PC-9 (cell line): ENCODE measurements at places on chromosomes 3 and 15. TPM values are rescaled to one million over a fixed set of nuclear protein-coding genes. Genes with fewer than 3 reads are reported as not detected.
A peak's percentile ranks its signal among the peaks of the same experiment; 100 is the strongest.

Gene COL7A1
- 91.2 and 151 TPM in 2 replicates for total RNA-seq

DNA sequence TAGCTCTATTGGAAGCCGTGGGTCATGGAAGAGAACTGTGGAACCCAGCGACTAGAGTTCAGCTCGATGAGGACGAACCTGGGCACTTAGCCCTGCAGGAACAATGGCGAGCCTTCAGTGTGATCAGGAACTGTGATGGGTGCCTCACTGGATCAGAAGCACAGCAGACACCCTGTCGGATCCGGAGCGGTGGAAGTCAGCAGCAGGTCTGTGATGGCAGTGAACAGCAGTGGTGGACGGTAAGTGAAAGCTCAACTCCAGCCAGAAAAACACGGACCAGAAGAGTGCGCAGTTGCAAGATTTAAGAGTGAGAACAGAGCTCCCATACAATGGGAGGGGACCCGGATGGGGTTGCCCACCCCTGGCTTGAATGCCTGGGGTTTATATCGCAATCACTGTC is 282.2 kb downstream of the NSUN3 start:
- H3K4me1 ChIP-seq: no peaks in the 10 kb centered on the region
- no peak overlapping the region for H3K27ac ChIP-seq
- no peak overlapping the region for H3K4me3 ChIP-seq
- H3K27me3 ChIP-seq: no peaks in the 10 kb centered on the region

DNA sequence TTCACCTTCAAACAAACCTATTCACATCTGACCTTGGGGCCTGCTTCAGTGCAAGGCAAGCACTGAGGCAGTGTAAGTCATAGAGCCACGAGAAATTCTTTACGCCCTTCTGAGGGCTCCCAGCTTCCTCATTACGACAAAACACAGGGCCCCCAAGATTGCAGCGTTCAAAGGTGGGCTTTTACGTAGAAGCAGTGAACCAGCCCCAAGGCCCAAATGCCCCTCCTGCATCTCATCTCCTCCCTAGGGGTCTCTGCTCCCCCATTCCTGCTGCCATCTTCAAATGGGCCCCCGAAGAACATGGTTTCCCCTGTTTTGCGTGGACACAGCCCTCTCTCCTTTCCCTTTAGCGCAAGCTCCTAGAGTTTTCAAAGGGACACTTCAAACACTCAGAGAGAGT is 285.1 kb downstream of the MEX3B start:
- H3K4me1 ChIP-seq: no peaks in the 10 kb centered on the region
- no peak for DNase-seq
- no peaks in the 10 kb centered on the region for H3K36me3 ChIP-seq
- H3K27ac ChIP-seq: no peak overlapping the region

DNA sequence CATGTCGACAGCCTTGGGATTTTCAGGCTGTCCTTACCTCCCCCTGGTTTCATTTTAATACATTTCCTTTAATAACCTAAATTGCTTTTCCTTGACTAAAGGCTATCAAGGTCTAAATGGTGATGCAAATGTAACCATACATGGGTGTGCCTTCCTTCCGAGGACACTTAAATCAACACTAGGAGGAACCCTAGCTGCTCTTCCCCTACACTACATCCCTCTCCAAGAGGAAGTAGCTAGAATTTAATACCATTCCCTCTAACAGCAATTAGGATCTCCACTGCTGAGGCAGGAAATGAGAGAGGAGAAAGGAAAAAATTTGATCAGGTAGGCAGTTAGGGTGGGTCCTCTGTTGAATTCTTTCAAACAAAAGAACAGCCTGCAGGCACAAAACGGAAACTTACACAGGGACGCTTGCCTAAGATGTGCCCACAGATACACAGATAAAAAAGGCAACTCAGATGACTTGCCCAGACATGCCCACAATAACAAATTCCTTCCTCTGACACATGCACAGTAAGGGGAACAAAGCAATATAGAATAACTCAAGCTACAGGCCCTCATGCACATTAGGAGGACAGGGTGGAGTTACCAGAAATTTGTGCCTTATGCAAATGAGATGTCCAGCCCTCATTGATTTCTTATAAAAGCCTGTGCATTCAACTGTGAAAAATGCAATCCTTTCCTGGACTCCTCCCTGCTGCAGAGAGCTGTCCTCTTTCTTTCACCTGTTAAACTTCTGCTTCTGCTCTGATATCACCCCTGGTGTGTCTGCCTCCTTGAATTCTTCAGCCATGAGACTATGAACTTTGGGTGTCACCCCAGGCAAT is 1024.4 kb upstream of the CADM2 start:
- peak; percentile 42 for DNase-seq
- H3K4me3 ChIP-seq: no peak overlapping the region
- H3K27me3 ChIP-seq: no peaks in the 10 kb centered on the region
- no peaks in the 10 kb centered on the region for H3K4me1 ChIP-seq
- no peak overlapping the region for H3K27ac ChIP-seq

DNA sequence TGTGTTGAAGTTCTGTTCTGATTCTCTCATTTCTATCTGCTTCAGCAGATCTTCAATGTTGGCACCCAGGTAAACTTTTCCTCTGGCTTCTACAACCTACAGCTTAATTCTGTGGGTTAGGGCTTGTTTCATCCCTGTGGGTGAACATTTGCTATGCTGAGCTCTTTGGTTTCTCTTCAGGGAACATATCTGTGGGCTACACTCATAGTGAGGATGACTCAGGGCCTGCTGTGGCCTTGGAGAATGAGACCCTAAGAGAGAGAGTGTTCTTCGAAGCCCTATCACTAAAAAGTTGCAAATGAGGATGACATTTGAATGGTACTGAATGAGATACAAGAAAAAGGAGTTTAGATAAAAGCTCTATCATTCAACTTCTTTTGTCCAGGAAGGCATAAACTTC is 346.2 kb upstream of the CBLB start:
- no peak overlapping the region for H3K4me3 ChIP-seq
- no peak for DNase-seq
- no peaks in the 10 kb centered on the region for H3K4me1 ChIP-seq
- no peaks in the 10 kb centered on the region for H3K36me3 ChIP-seq

Gene GOLGA8J
- not detected in 2 replicates for total RNA-seq

- H3K4me3 ChIP-seq: no peak overlapping the region
- H3K4me1 ChIP-seq: no peaks in the 10 kb centered on the region
- DNase-seq: no peak
- H3K27ac ChIP-seq: no peak overlapping the region
Measured at GRCh38 chr3:197241173-197241572, 57.2 kb downstream of the DLG1 start.

GRCh38 chr15:40875991-40876730 is 2.1 kb upstream of the RHOV start:
- no peak overlapping the region for H3K4me3 ChIP-seq
- peaks cover 58% of the 10 kb centered on the region for H3K4me1 ChIP-seq
- peak overlapping the region; percentile 34; the same call in 1 of the 2 replicates for H3K27ac ChIP-seq
- H3K36me3 ChIP-seq: peaks cover 3% of the 10 kb centered on the region; the same call in 1 of the 2 replicates
- DNase-seq: no peak

Gene WDR93
- 1.1 and 1.8 TPM in 2 replicates for total RNA-seq

Gene SPSB4
- total RNA-seq: not detected in 2 replicates

GRCh38 chr3:187720337-187720670 is 17.9 kb upstream of the RTP2 start:
- H3K4me3 ChIP-seq: no peak overlapping the region
- H3K27ac ChIP-seq: no peak overlapping the region
- H3K36me3 ChIP-seq: peaks cover 25% of the 10 kb centered on the region

Gene TMCC1
- 41.4 and 48.1 TPM in 2 replicates for total RNA-seq

DNA sequence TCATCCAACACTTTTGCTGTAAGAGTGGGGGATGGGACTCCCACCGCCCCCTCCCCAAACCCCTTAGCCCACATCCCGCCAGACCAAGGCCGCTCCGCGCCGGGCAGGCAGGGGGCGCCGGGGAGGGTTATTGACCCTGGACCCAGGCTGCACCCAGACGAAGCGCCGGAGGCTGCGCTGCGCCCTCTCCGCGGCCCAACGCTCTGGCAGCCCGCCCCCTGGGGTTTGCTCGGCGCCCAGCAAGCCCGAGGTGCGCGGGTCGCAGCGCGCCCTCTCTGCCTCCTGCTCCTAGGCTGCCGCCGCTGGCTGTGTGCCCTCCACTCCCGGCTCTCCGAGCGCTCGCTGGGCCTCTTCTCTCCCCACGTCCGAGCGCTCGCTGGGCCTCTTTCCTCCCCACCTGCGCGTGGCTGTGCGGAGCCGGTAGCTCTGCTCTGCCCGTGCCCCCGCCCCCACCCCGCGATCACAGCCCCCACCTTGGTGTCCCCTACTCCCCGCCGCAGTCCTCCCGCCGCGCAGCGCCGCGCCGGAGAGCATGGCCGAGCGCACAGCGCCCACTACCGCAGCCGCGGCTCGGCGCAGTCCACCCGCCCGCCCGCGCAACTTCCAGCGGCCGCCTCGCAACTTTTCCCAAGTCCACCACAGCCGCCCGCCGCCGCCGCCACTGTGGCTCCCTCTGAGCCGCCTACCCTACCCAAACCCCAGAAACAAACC is 1.2 kb downstream of the MECOM start:
- DNase-seq: peak; percentile 75
- H3K4me3 ChIP-seq: peak overlapping the region; percentile 72
- H3K4me1 ChIP-seq: peaks cover 21% of the 10 kb centered on the region
- H3K36me3 ChIP-seq: no peaks in the 10 kb centered on the region
- peak overlapping the region; percentile 51 for H3K27ac ChIP-seq
- H3K27me3 ChIP-seq: no peaks in the 10 kb centered on the region

GRCh38 chr3:52506266-52506966 is 11.3 kb downstream of the STAB1 start:
- DNase-seq: no peak
- no peak overlapping the region for H3K4me3 ChIP-seq
- H3K27me3 ChIP-seq: no peaks in the 10 kb centered on the region
- no peak overlapping the region for H3K27ac ChIP-seq
- no peaks in the 10 kb centered on the region for H3K36me3 ChIP-seq

- no peak overlapping the region for H3K4me3 ChIP-seq
- no peaks in the 10 kb centered on the region for H3K4me1 ChIP-seq
- H3K27ac ChIP-seq: no peak overlapping the region
Measured at GRCh38 chr3:111338059-111338698, 203.8 kb upstream of the CD96 start.

- DNase-seq: no peak
- H3K4me3 ChIP-seq: no peak overlapping the region
- H3K4me1 ChIP-seq: no peaks in the 10 kb centered on the region
- 0 out of 2 replicates have a peak, but pooled peaks cover 9% of the 10 kb centered on the region for H3K27me3 ChIP-seq
- no peak overlapping the region for H3K27ac ChIP-seq
Measured at GRCh38 chr3:126375835-126376331, 18.7 kb upstream of the KLF15 start.

DNA sequence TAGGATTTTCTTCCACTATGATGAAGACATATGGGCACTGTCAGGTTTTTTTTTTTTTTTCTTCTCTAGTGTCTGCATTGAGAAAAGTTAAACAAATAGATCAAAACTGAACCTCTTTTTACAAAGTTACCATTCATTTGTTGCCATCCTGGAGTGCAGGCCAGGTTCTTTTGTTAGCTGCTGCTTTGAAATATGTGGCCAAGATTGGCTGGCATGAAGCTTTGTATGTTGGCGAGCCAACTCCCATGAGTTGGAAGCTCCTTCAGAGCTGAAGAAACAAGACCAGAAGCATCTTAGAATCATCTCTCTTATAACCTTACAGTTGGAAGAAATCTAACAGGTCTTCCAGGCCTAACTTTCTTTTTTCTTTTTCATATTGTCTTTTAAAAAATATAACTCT is 346.5 kb downstream of the THSD4 start:
- DNase-seq: no peak
- H3K4me1 ChIP-seq: no peaks in the 10 kb centered on the region
- no peaks in the 10 kb centered on the region for H3K27me3 ChIP-seq

Gene FYCO1
- total RNA-seq: 19.7 and 21.1 TPM in 2 replicates

DNA sequence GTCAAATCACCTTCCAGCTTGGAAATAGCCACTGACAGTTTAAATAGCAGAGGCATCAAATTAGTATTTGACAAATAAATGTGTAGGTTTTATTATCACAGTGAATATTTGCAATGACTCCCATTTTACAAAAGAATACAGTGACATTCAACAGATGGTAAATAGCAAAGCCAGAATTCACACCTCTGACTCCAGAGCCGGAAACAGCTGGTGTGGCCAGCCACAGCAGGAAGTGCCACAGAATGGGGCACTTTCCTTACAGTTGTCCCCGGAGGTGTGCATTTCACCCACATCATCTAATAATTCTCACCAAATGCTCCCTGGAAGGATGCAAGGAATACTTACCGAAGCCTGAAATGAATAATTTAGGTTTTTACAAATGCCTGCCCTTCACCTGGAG is 295.7 kb upstream of the WNT5A start:
- no peaks in the 10 kb centered on the region for H3K36me3 ChIP-seq
- H3K4me1 ChIP-seq: no peaks in the 10 kb centered on the region
- H3K27me3 ChIP-seq: no peaks in the 10 kb centered on the region
- H3K4me3 ChIP-seq: no peak overlapping the region
- H3K27ac ChIP-seq: no peak overlapping the region

GRCh38 chr3:182821221-182821981 is 28.1 kb downstream of the ATP11B start:
- no peaks in the 10 kb centered on the region for H3K36me3 ChIP-seq
- no peaks in the 10 kb centered on the region for H3K4me1 ChIP-seq
- H3K27me3 ChIP-seq: no peaks in the 10 kb centered on the region
- no peak overlapping the region for H3K4me3 ChIP-seq
- H3K27ac ChIP-seq: no peak overlapping the region

Gene AMIGO3
- total RNA-seq: 1.0 TPM in 1 of 2 replicates, not detected in the other

GRCh38 chr3:133463347-133463860 is 63.5 kb downstream of the BFSP2 start:
- no peaks in the 10 kb centered on the region for H3K27me3 ChIP-seq
- H3K4me3 ChIP-seq: no peak overlapping the region
- DNase-seq: peak; percentile 70
- H3K36me3 ChIP-seq: no peaks in the 10 kb centered on the region

DNA sequence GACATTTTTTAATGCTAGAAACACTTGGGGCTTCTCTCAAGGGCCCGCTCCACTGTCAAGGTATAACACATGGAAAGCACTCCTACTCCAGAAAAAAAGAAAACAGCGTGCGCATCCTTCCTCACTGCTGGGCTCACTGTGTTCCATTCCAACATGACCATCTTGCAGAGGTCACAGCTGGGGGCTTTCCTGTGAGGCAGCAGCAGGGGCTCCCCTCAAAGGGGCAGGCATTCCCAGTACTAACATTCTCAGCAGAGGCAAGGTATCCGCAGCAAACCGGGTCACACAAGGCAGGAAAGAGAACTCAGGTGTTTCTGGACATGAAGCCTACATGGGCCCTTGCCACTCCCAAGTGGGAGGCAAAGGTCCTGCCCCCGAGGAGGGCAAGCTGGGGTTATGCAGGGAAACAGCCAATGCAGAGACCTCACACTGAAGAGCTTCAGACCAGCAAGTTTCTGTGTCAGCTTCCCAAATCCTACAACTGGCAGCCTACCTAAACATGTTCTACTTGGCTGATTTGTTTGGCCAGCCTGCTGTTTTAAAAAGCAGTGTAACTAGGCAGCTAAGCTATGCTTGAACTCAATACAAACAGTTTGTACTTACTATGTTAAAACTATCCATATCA is 6.4 kb downstream of the BDH1 start:
- peaks cover 5% of the 10 kb centered on the region for H3K4me1 ChIP-seq
- no peaks in the 10 kb centered on the region for H3K36me3 ChIP-seq
- no peak overlapping the region for H3K4me3 ChIP-seq
- no peak for DNase-seq

GRCh38 chr15:29134239-29134638 is 135.4 kb downstream of the NSMCE3 start:
- H3K36me3 ChIP-seq: no peaks in the 10 kb centered on the region
- H3K27me3 ChIP-seq: peaks cover 20% of the 10 kb centered on the region
- DNase-seq: no peak
- H3K4me3 ChIP-seq: no peak overlapping the region
- no peaks in the 10 kb centered on the region for H3K4me1 ChIP-seq

Gene CMTM8
- 16.8 and 17.8 TPM in 2 replicates for total RNA-seq

Gene PPP2R3A
- total RNA-seq: 30.0 and 42.6 TPM in 2 replicates

Gene CYP8B1
- total RNA-seq: not detected in 2 replicates

Gene MSL2
- total RNA-seq: 31.1 and 34.1 TPM in 2 replicates

Gene TPRG1
- 1.7 and 1.9 TPM in 2 replicates for total RNA-seq
